ENCODE measurements at places on chromosomes 4 and X.

DNA sequence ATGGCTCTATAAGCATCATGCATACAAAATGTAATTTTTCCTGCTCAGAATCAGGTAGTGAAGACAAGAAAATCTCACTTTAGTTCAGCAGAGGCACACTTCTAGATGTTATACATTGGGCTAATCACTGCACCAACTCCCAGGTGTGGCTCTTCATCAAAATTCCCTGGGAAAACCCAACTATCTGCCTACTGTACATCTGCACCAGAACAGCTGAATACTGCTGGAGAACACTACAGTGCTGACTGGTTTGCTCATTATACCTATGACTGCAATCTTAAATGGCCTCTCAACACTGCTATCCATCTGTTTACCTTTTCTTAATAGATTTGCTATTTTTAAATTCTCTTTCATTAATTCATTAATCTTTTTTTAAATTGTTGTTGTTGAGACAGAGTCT is 92.0 kb downstream of the UGT8 start:
- no peak for DNase-seq

- no peak for DNase-seq
Observed at GRCh38 chrX:10156199-10157031, at the start of gene CLCN4. TSS of gene CLCN4 (plus strand) at chrX:10156975. CDS start at chrX:10185033, 28,058 bp downstream.

DNA sequence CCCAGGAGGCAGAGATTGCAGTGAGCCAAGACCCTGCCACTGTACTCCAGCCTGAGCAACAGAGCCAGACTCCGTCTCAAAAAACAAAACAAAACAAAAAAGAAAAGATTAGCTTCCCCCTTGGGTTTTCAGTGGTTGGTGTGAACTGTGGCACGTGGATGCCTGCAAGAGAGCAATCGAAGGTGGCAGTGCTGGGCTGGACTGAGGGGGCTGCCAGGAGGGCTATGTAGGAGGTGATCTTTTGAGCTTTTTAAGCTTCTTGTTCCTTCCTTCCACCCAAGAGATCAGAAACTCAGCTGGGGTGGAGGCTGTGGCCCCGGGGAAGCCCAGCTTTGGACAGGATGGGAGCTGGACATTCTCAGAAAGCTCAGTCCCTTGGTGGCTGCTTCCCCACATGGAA is 49.6 kb downstream of the PRPS1 start:
- no peak for DNase-seq

DNA sequence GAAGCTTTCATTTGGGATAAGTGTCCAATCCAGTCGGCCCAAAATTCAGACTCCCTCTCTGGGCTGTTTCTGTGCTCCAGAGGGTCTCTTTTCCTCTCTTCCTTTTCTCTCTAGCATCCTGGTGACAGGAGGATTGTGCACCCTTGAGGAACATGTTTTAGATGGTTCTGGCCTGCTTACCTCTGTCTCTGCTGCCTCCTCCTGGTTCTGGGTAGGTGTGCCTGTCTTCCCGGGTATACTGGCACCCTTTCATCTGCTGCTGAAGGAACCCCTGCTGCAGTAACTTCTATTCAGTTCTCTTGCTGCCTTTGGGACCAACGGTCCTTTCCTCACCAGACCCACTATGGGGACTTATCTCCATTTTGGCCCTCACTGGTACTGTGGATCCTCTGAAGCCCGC is 53.2 kb downstream of the HMGB2 start:
- DNase-seq = no peak

- DNase-seq = peak; percentile 48
Observed at GRCh38 chr4:10182446-10183424, 66.1 kb upstream of the WDR1 start.

DNA sequence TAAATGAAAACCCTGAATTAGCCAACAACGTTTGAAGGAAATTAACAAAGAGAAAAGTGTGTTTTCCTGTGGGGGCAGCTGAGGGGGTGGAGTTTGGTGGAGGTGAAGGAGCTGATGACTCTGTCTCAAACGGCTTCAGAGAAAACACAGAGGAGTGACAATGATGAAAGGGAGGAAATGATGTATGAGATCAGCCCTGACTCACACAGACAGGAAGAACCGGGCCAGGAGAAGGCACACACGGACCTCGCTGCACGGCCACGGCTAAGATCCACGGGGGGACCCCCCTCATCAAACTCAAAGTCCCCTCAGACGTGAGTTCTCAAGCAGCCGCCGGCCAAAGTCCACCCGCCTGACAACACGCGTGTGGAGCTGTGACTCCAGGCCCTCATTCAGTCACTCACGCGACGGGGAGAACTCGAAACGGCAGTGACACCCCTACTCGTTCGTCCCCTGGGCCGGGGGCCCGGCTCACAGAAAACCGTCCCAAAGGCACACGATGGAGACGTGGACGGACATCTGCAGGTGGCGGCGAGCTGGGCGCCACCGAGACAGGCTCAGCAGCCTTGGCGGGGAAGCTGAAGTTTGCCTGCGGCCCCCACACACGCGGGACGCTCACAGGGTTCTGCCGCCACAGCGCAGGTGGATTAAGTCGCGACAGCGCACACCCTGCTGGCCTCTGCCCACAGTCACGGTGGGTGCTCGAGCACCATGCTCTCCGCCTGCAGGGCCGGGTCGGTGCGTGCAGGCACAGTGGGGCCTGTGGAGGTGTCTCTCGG is 28.8 kb downstream of the PPP2R3B start:
- peak; percentile 62 for DNase-seq

- DNase-seq = peak; percentile 71
Observed at GRCh38 chr4:40672528-40673522, 43.2 kb upstream of the RBM47 start.

- no peak for DNase-seq
Observed at GRCh38 chr4:89681219-89681618, 155.7 kb downstream of the SNCA start.

- peak; percentile 9 for DNase-seq
Observed at GRCh38 chrX:120145295-120145925, 13.0 kb upstream of the RHOXF2 start.

- DNase-seq = no peak
Observed at GRCh38 chr4:24840362-24840761, 45.0 kb downstream of the SOD3 start.

DNA sequence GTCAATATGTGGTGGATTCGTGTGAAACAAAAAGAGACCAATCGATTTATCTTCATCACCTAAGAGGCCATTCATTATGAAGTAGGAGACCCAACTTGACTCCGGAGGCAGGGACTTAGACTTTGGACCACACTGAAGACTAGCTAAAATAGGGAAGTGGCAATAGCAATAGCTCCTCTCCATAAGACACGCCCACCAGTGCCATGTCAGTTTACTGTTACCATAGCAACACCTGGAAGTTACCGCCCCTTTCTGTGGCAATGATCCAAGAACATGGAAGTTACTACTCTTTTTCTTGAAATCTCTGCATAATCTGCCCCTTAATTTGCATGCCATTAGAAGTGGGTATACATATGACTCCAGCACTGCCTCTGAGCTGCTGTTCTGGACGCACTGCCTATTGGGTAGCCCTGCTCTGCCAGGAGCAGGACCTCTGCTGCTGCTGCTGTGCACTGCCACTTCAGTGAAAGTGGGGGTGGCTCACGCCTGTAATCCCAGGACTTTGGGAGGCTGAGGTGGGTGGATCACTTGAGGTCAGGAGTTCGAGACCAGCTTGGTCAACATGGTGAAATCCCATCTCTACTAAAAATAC is 163.2 kb downstream of the PRKX start:
- DNase-seq = no peak

GRCh38 chrX:54042609-54043021 is 1.7 kb downstream of the PHF8 start:
- peak; percentile 65 for DNase-seq

DNA sequence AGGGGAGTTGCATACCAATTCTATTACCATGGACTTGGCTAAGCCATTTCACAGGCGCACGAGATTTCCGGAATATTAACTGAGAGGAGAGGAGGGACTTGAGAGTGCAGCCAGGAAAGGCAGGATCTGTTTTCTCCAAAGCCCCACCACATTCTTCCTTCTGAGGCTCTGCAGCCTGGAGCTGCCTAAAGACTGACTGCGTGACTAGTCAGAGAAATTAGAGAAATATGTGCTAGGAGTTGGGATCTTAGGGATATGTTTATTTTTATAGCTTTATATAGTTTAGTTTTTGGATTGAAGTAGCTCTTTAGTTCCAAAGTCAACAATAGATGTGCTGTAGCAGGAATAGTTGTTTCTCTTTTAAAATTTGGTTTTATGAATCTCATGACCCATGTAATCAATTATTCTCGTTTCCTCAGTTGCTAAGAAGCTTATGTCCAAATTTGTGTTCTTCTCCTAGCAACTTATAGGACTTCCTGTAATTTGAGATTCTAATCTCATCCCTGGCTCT is 300.1 kb upstream of the DDX53 start:
- DNase-seq = no peak

GRCh38 chrX:40570346-40571093 is 10.2 kb upstream of the ATP6AP2 start:
- peak; percentile 20 for DNase-seq

GRCh38 chrX:17860811-17861488 is at the start of gene RAI2:
TSS of gene RAI2 (minus strand) at chrX:17861298. CDS start at chrX:17802010, 59,288 bp downstream.
- DNase-seq = peak; percentile 16

DNA sequence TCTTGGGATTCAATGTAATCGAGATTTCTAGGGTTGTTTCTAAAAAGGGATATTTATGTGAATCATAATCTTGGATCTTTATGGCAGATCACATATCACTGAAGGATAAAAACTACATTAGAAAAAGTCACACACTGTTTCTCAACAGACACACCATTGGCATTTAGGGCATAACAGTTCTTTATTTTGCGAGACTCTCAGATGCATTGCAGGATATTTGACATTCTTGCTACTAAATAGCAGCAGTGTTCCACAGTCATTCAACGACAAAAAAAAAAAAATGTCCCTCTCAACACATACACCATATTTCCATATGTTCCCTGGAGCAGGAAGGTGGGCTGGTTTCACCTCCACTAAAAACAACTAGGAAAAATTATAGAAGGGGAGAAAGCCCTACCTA is 243.4 kb upstream of the PCDH18 start:
- no peak for DNase-seq

GRCh38 chr4:122681568-122681967 is 50.9 kb upstream of the BBS12 start:
- no peak for DNase-seq

- no peak for DNase-seq
Observed at GRCh38 chrX:31147175-31147574, 75.3 kb upstream of the FTHL17 start.

- no peak for DNase-seq
Observed at GRCh38 chrX:39507617-39508299, 590.0 kb downstream of the BCOR start.

Measured in activated CD4-positive, alpha-beta memory T cell treated with anti-CD3 and anti-CD28 coated beads for 36 hours (primary cell).